ENCODE measurements at places on chromosomes 2 and 18. TPM values are rescaled to one million over a fixed set of nuclear protein-coding genes. Genes with fewer than 3 reads are reported as not detected.

GRCh38 chr18:3528231-3528630, 78.3 kb downstream of the TGIF1 start:
- H3K4me3 ChIP-seq, result no peak overlapping the region
- H3K36me3 ChIP-seq, result no peaks in the 10 kb centered on the region
- H3K4me1 ChIP-seq, result peaks cover 15% of the 10 kb centered on the region
- DNase-seq, result no peak
- no peak overlapping the region for H3K27ac ChIP-seq
- H3K27me3 ChIP-seq, result no peaks in the 10 kb centered on the region

- H3K27ac ChIP-seq, result no peak overlapping the region
Observed at GRCh38 chr2:118062048-118062447, 26.2 kb upstream of the INSIG2 start.

TEKT4 gene
- total RNA-seq, result not detected

DNA sequence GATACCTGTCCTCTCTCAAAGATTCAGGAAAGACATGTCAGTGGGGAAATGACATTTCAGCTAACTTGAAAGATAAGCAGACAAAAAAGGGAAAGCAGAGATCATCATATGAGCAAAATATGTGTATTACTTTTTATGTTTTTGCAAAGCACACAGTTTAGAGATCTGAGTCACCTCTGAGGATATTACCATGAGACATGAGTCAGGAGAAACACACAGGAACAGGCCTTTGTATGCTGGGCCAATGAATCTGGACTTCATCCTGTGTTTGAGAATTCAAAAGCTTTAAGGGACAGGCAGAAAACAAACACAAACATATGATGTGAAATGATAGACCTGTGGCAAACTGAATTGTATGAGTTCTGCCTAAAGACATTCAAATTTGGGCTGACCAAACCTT, 306.0 kb upstream of the EPC2 start:
- no peak overlapping the region for H3K4me3 ChIP-seq
- H3K27me3 ChIP-seq, result no peaks in the 10 kb centered on the region
- no peak overlapping the region for H3K27ac ChIP-seq
- H3K4me1 ChIP-seq, result no peaks in the 10 kb centered on the region
- H3K36me3 ChIP-seq, result peaks cover 20% of the 10 kb centered on the region

DNA sequence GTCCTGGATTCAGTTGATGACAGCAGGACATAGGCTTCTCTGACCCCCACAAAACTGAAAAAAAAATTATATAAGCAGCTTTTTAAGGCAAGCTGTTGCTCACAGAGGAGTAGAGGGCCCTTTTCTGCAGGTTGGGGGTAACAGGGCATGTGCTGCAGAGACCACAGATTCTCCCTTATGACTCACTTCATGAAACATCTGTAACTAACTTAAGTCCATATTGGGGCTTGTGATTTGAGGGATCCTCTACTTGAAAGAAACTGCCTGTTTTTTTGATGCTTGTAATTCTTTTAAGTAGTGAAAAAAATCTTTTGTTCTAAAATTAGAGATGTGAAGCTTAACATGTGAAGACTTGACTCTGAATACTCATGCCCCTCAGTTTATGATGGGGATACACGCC, 33.4 kb downstream of the XRCC5 start:
- H3K27ac ChIP-seq, result no peak overlapping the region
- H3K4me1 ChIP-seq, result peaks cover 9% of the 10 kb centered on the region
- H3K4me3 ChIP-seq, result no peak overlapping the region

PRKAG3 gene
- total RNA-seq, result not detected

DNA sequence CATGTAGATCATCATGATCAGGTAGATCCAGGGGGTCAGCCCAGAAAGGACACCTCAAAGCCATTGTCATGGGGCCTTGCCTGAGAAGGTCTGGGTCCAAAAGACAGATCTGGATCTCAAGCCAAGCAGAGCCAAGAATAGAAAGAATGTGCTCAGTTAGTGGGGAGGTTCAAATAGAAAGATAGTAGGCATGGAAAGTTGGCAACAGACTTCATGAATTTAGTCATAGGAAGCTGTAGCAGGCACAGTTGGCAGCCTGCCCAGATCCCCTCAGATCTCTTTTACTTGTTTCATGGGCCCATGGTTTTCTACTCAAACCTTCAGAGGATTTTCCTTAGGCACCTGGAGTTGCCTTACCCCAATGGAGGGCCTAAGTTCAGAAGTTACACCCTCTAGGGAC, 767.0 kb downstream of the SLC4A3 start:
- no peaks in the 10 kb centered on the region for H3K36me3 ChIP-seq
- H3K4me3 ChIP-seq, result no peak overlapping the region
- H3K4me1 ChIP-seq, result no peaks in the 10 kb centered on the region
- DNase-seq, result no peak
- H3K27ac ChIP-seq, result no peak overlapping the region

COLEC11 gene
- total RNA-seq, result 0.48 TPM

LAMA3 gene
- 0.11 TPM for total RNA-seq

DNA sequence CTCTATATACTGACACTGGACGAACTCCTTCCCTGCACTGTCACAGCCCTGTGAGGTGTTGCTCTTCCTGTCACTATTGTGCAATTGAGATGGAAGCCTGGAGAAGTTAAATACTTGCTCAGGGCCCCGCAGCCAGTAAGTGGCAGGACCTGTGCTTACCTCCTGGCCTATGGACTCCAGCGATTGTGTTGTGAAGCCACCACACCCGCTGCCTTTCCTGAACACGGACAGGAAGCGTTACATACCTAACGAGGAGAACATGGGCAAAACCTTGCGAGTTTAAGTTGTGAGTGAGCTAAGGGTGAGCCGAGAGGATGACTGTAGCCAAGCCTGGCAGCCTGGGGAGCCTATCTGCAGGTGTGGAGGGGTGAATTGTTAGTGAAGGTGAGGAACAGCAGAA, 26.1 kb downstream of the RAB31 start:
- no peaks in the 10 kb centered on the region for H3K36me3 ChIP-seq
- peaks cover 22% of the 10 kb centered on the region for H3K4me1 ChIP-seq
- H3K4me3 ChIP-seq, result peak overlapping the region; percentile 45
- H3K27me3 ChIP-seq, result peaks cover 22% of the 10 kb centered on the region

DNA sequence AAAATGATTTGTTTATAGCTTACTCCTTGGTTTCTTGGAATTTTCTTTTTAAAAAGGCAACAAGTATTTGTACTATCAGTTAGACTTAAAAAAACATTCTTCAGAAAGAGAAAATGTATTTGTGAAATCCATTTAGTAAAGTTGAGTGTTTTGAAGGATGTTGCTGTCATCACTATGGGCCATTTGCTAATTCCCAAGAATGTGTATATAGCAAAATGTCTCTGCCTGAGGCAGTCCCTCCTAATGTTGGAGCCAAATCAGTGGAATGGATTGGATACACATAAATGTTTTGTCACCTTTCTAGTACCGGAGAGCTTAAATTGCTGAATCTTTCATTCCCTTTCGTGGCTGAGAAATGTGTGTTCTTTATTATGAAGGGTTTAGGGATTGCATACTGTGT, 890.2 kb upstream of the ZEB2 start:
- H3K27ac ChIP-seq, result peak overlapping the region; percentile 71
- H3K4me3 ChIP-seq, result no peak overlapping the region
- peaks cover 29% of the 10 kb centered on the region for H3K4me1 ChIP-seq
- peaks cover 42% of the 10 kb centered on the region for H3K27me3 ChIP-seq

TMEM169 gene
- total RNA-seq, result 0.56 TPM

FAM110C gene
- total RNA-seq, result 0.90 TPM

GRCh38 chr2:220117025-220117424, 489.6 kb downstream of the SLC4A3 start:
- no peak for DNase-seq
- H3K27me3 ChIP-seq, result no peaks in the 10 kb centered on the region
- H3K4me1 ChIP-seq, result no peaks in the 10 kb centered on the region
- no peak overlapping the region for H3K4me3 ChIP-seq
- H3K27ac ChIP-seq, result no peak overlapping the region

DNA sequence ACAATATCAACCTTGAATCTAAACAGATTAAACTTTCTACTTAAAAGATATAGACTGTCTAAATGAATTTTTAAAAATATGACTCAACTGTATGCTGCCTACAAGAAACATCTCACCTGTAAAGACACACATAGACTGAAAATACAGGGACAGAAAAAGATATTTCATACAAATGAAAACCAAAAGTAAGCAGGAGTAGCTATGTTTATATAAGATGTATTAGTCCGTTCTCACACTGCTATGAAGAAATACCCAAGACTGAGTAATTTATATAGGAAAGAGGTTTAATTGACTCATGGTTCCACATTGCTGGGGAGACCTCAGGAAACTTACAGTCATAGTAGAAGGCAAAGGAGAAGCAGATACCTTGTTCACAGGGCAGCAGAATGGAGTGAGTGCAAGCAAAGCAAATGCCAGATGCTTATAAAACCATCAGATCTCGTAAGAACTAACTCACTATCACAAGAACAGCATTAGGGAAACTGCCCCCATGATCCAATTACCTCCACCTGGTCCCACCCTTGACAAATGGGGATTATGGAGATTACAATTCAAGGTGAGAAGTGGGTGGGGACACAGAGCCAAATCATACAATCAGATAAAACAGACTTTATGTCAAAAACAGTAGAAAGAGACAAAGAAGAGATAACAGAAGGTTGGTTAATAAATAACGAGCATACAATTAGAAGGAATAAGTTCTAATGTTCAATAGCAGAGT, 214.4 kb upstream of the SLC39A10 start:
- H3K36me3 ChIP-seq, result peaks cover 30% of the 10 kb centered on the region
- H3K27ac ChIP-seq, result peak overlapping the region; percentile 5
- peak overlapping the region; percentile 8 for H3K4me3 ChIP-seq
- H3K4me1 ChIP-seq, result peaks cover 5% of the 10 kb centered on the region

PLCD4 gene
- 0.74 TPM for total RNA-seq

SCYGR4 gene
- total RNA-seq, result not detected
